ENCODE measurements at places on chromosomes 13 and 19.

DNA sequence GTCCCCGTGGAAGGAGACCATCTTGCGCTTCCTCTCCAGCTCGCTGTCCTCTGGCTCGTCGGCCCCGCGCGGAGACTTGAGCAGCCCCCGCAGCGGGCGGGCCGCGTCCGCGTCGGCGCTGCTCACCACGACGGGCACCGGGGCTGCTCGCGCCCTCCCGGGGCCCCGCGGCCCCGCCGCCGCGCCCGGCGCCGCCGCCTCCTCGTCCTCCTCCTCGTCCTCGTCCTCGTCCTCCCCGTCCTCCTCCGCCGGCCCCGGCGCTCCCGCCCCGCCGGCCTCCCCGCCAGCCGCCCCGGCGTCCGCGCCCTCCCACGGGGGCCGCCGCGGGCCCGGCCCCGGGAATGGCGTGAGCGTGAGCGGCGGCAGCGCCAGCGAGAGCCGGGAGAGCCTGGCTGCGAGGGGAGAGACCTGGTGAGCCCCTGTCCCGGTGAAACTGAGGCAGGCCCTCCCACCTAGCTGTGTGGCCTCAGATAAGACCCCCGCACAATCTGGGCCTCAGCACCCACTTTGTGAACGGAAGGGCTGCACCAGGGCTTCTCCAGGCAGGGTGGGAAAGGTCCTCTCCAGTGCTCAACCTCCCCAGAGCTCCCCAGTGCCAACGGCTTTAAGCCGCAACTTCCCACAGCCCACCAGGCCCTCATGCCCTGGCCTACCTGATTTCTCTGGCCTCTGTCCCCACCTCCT lies 17.8 kb downstream of the LMTK3 start:
- DNase-seq = peak; percentile 24

DNA sequence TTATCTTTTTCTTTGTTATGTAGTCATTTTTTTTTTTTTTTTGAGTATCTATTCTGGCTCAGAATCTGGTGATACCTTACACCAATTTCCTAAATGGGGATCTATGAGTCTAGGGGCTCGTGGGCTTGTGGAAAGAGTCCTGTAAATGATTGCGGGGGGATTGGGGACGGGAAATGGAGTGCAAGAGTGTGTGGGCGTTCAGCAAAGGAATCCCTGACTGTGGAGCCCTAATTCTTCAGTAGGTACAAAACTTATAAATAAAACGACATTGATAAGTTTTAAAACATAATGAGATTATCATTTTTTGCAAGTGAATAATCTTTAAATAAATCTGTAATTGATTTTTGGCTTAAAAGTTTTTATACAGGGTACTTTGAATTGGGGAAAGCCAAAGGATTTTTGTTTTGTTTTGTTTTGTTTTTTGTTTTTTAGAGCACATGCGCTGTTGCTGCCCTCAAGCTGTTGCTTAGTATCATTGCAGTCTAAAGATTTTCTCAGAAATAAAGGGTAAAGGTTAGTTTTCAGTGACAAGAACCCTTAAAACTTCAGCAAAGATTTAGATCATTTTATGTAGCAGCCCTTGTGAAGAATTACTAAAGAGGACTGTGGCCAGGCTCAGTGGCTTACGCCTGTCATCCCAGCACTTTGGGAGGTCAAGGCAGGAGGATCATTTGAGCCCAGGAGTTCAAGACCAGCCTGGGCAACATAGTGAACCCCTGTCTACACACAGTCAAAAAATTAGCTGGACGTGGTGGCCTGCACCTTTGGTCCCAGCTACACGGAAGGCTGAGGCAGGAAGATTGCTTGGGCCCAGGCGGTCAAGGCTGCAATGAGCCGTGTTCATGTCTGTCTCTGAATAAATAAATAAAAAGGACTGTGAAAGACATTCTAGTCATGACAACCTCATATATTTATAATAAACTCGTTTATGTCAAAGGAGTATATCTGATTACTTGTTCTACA lies 1.7 kb downstream of the ERCC5 start:
- no peak for DNase-seq

DNA sequence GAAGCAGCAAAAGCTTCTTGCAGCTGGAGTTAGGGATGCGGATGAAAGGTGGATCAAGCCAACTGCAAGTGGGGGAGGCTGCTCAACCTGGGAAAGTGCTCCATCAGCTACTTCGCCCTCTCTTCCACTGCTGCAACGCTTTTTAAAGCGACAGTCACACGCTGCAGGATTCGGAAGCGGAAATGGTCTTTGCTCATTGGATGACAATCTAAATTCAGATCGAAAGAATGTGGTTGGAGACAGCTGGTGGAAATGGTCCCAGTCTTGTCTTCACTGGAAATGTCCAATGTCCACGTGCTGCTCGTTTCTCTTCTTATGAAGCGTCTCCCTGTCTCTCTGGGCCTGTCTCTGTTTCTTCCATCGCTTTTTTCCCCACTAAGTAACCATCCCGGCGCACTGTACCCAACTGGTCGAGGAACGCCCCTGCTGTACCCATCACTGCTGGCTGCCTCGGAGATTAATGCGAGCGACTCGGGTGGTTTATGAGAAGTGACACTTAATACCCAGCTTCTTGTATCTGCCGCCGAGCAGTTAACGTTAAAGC lies 2.1 kb upstream of the FGF9 start:
- no peak for DNase-seq

DNA sequence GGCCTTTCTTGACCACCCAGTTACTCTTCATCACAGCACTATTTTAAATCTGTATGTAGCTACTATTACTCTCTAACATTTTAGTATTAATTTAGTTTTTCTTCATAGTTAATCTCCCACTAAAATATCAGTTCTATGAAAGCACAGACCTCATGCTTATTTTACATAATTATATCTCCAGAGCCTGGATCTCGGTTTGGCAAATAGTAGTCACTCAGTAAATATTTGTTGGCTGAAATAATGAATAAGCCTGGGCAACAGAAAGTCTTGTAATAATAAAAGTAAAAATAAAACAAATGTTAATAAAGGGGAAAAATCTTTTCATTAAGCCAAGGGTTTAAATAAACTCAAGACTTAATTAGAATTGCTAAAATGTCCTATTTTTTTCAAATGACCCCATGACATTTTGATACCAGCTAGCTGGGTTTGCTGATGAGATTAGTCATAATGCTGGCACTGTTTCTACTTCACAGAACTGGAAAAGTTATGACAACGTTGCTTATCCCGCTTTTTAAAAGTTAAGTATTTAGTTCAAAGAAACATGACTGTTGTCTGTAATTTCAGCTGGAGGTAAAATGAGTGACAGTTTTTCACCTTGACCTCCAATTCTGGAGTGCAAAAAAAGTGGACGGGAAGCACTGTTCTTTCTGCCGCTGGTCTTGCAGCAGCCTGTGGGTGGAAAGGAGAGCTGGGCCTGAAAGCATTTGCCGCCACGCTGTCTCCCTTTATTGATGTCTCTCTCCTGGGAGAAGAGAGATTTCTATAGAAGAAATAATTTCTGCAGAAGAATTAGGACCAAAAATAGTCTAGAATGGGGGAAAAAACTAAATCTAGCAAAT lies 85.2 kb upstream of the SPATA13 start:
- DNase-seq = no peak

DNA sequence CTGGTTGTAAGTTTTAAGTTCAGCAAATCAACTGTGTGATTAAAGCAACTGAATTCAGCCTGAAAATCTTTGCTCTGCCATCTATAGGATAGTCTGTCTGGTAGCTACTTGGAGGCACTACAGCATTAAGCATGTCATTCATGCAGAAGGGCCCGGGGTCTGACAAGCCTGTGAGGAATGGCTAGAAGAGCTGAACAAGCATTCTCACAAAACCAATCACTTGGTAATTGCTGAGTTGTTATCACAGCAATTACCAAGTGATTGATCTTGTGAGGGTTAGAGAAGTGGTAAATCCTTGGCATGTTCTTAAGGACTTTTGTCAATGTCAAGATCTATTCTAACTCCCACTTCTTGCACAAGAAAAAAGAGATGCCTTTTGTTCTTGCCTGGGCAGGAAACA lies 356.1 kb downstream of the FGF14 start:
- DNase-seq = no peak

- no peak for DNase-seq
These were observed 29.3 kb upstream of the PLEKHF1 start for GRCh38 chr19:29635963-29636362.

DNA sequence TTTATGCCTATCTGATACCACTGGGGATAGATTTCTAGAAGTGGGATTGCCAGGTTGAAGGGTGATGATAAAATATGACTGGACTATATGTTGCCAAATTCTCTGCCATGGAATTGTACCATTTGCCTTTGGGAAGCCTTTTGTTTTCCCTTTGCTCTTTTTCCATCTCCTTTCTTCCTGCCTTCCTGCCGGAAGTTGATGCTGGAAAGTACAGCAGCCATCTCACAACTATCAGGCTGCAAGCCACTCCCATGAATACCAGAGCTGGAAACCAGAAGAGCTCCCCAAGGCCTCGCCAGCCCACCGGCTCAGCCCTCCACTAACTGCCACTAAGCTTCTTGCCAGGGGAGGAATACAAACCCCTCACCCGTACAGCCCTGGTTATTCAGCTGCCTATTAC lies 29.7 kb downstream of the ZIC5 start:
- DNase-seq = no peak

DNA sequence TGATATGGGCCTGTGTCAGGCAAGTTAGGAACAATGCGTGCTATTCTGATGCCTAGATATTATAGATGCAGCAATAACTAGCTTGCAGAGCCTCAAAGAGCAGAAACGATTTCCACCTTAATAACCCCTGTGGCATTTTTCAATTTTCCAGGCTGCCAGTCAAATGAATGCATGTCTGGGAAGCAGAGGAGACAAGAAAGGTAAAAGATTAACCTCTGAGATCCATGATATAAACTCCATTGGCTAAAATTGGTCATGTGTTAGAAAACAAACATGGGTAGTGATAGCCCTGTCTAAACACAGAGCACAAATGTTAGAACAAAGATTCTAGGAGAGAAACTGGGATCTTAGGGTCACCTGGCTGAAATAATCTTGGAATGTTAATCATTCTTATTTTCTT lies 811.1 kb downstream of the DIAPH3 start:
- DNase-seq = no peak

- peak; percentile 23 for DNase-seq
These were observed 5.3 kb upstream of the CD79A start for GRCh38 chr19:41871573-41872383.

DNA sequence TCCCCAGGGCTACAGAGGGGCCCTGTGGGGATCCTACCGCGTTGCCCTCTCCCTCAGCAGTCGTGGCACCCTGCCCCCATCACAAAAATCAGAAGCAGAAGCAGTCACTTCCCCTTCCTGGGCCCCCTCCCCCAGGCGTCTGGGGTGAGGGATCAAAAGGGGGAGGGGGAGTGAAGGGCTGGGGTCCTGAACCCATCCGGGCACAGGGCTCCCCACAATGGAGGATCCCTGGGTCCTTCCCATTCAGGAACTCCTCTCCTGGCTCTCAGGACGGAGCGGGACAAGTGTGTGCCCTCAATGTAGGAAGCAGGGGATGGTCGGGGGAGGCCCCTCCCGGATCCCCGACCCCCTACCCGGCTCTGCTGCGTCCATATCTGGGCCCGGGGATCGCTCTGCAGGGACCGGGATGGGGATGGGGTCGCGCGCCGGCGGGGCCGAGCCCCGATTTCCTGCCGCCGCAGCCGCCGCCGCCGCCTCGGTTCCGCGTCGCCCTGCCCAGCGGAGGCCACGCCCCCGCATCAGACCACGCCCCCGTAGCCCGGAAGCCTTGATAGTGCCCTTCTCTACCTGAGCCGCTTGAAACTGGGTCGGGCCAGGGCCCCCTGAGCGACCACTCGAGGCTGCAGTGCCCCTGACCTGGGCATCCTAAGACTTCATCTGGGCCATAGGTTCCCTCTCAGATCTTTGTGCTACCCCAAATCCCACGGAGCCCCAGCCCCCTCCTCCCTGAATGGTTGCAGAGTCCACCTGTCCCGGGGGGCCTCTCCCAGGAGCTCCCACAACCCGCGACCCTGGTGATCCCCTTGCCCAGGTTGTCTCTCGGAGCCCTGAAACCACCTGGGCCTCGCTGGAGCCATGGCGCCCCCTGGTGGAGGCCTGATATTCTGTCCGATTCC lies at the start of gene GMIP:
Gene GMIP, minus strand, starts transcription at position 500 of the 896 bp plus-strand sequence. Its CDS starts 128 bp downstream, at position 372.
- DNase-seq = peak; percentile 82

DNA sequence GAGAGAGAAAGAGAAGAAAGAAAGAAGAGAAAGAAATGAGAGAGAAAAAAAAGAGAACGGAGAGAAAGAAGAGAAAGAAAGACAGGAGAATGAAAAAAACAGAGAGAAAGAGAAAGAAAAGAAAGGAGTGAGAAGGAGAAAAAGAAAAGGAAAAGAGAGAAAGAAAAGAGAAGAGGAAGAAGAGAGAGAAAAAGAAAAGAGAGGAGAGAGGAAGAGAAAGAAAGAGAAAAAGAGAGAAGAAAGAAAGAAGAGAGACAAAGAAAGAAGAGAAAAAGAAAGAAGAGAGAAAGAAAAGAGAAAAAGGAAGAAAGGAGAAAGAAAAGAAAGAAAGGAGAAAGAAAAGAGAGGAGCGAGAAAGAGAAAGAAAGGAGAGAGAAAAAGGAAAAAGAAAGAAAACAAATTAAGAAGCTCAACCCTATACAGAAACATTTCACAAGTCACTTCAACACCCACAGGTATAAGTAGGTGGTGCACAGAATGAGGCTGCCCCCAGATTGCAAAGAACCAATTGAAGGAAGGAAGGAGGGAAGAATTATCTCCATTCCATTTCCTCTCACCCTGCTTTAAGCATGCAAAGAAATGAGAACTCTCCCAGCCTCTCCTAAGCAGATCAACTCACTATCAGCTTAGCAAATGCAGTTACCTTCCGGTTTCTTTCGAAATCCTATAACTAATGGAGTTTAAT lies 98.8 kb upstream of the CACNA1A start:
- DNase-seq = no peak

DNA sequence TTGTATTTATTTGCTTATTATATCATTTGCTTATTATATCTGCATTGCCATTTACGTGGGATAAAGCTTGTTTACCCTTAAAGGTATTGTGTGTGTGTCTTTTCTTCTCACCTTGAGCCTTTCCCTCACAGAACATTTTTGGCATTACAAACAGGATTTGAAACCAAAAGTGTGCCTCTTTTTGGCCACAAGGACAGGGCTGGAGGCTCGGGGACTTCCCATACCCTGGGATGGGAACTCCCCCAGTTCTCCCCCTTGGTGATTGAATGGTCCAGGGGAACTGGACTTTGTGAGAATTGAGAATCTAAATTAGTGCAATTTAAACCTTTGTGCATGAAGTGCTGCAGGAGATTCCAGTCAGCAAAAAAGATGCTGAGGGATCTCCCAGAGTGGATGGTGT lies 2.4 kb upstream of the ZNF506 start:
- DNase-seq = no peak

- DNase-seq = no peak
These were observed at the start of gene CEACAM7 for GRCh38 chr19:41688098-41688497. Gene CEACAM7 (minus strand): TSS chr19:41688270. CDS start chr19:41688165, 105 bp downstream.

DNA sequence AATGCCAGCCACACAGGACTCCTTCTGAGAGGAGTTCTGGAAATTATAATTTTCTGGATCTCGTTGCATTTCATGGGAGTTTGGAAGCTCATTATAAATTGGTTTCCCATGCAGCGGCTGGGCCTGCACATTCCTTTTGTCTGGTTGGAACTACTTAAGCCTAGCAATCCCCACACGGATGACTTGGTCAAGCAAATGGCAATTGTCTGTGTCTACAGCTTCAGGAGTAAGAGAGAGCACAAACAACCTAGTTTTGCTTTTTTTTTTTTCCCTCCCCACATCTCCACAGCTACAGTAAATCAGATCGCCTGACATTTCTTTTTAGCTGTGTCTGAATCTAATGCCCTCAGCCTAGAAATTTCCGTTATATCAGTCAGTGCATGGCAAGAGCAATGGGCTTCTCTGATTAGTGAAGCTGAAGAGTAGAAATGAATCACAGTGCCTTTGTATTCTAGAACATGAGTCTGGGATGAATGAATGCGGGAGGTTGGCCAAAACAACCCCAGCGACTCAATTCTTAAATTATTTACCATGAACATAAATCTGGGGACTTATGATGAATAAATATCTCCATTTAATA lies 15.1 kb downstream of the PCDH8 start:
- no peak for DNase-seq

Data from right hindlimb (tissue), 1 donor.